Amygdala (tissue), 56 donors: ENCODE measurements at places on chromosomes 3 and 15.

DNA sequence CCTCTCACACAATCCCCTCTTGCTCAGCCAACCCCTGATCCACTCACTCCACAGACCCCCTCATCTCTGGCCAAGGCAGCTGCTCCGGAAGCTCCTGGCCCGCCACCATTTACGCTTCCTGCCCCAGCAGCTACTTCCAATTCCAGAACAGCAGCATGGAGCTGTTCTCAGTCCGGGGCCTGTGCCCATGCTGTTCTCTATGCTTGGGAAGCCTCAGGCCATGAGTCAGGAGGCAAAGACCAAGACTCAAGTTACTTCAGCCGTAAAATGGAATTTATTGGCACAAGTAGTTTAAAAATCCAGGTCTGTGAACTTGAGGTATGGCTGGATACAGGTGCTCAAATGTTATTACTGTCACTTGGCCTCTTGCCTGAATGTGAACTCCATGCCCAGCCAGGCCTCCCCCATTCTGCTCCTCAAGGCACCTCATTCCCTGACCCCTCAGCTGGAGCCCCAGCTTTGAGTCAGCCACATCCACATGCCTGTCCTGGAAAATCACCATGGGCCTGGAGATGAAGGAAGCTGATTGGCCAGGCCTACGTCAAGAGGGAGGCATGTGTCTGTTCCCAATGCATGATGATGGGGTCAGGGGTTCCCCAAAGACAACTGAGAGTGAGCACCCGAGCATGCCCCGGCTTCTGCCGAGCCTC is 31.4 kb upstream of the CACNA2D2 start:
- no peak for DNase-seq

DNA sequence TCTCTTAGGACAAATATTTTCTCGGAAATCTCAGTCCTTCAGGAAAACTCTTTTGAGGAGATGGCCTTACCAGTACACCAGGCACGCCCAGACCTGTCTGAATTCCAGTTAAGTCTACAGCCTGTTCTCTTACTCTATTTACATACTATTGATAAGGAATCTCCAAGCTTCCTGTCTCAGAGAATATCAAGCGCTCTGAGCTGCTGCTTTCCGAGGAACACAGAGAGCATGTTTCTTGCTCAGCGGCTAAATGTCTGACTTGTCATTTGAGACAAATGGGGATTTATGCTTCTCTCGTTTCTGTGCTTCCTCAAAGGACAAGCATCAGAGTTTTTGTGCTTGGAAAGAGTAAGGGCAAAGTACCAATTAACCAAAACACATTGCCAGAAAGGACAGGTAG is 112.4 kb upstream of the CCDC54 start:
- no peak for DNase-seq

DNA sequence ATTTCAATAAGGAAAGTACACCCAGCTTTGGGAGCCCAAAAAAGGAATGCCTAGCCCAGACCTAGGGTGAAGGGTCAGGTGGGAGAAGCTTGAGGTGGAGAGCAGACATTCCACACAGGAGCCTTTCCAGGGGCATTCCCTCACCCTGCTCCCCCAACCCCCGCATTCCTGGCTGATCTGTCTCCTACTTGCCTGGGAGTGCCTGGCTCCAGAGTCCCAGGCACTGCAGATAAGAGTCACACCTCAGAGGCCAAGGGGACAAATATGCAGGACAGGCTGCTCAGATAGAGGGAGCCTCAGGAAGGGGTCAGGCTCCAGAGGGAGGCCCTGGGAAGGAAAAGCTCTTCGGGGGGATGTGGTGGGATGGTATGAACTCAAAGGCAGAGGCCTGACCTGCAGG is 20.8 kb upstream of the HCN4 start:
- DNase-seq, result no peak

- no peak for DNase-seq
Observed at GRCh38 chr15:34126522-34126921, 24.6 kb downstream of the PGBD4 start.

DNA sequence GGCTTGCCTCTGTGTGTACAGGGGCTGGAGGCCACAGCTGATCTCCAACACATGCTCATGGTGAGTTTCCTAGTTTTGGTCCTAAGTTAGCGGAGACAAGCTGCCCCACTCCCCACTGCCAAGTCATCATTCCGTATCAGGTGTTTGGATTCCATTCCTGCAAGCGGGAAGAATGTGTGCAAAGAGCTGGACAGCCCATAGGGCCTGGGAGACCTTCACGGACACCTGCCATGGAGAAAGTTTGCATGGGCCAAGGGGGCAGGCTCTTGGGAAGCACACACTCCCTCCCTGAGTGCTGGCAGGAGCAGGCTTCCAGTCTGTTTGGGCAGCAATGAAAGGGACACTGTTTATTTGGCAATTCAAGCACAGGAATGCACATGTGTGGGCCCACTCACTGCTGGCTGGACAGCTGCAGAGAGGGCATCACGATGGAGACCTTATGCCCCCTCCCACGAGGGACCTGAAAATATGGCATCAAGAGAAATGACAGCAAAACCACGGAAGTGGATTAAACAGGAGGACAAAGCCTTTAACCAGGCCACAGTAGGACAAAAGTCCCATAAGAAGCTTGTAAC is 149.7 kb downstream of the KLF13 start:
- DNase-seq, result no peak

DNA sequence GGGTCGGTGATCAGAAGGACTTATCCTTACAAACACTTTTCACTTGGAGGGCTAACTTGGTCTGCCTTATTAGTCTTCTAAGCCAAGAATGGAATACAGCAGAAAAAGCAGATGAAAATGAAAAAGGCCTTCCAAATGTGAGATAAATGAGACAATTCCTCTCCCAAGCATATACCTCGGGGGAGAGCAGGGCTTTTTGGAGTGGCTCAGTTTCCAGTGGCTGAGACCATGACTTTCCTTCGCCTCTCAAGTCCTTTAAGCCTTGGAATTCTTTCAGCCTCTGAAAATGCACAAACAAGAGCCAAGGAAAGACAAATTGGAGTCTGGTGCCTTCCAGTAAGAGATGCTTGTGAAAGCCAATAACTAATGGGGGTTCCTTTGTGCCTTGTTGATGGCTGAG is 130.9 kb downstream of the DTWD1 start:
- no peak for DNase-seq

DNA sequence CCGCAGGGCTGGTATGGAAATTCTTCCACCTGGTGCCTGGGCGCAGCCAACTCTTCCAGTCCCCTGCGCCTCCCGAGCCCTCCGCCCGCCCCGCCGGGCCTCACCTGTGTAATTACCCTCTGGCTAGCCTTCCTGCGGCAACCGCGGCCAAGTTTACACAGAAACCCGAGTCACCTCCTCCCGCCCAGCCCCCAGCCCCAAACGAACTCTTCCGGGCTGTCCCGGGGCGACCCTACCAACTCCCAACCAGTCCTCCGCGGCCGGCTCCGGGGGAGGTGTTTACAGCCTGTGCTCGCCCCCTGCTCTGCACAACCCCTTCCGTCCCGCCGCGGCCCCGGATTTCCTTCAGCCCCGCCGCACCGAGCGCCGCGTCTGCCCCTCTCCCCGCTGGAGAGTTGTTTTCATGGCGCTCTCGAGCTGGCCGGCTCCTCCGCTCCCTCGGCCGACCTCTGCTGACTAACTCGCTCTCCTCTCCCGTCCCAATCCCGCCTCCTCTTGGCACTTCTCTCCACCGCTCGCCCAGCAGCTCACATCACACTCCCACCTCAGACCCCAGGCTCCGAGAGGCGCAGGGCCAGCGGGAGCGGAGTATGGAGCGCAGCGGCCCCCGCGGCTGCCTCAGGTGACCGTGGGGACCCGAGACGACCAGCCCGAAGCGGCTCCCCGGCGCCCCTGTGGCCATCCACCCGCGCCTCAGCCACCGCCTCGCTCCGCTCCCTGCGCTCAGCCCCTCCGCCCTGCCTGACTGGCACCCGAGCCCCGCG is 538 bp downstream of the ATOSA start:
- DNase-seq, result no peak

GRCh38 chr3:183428447-183429211 is at the start of gene MCF2L2:
Gene MCF2L2, minus strand, starts transcription at chr3:183428619. Its CDS starts 642 bp downstream, at chr3:183427977.
- DNase-seq, result peak; percentile 41

- DNase-seq, result no peak
Observed at GRCh38 chr3:1734494-1735122, 364.1 kb upstream of the CNTN4 start.

GRCh38 chr3:29064085-29064484 is 216.8 kb upstream of the RBMS3 start:
- no peak for DNase-seq

- no peak for DNase-seq
Observed at GRCh38 chr3:192417017-192417416, 310.3 kb downstream of the FGF12 start.

DNA sequence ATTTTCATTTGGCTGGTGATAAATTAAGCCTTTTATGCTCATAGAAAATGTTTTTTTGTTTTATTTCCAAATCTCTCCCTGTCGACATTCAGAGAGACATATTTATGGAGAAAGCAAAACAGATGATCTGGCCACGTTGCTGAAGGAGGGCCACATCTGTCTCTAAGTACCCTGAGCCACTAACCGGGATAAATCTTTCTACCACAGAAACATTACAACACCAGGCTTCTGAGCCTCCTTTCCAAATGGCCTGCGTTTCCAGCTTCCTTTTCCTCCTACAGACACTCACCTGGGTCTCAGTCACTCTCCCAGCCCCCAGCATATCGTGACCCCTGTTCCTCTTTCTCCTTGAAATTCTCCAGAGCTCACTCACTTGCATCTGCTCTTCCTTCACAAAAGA is 161.0 kb downstream of the ARRDC4 start:
- DNase-seq, result no peak

DNA sequence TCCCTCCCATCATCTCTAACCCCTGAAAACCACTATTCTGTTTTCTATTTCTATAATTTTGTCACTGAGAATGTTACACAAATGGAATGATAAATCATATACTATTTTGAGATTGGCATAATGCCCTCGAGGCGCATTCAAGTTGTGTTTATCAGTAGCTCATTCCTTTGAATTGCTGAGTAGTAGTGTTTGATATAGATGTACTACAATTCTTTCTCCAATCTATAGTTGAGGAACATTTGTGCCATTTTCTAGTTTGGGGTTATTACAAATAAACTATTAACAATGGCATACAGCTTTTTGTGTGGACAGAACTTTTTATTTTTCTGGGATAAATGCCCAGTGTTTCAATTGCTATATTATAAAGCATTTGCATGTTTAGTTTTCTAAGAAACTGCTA is 86.0 kb downstream of the CCR1 start:
- no peak for DNase-seq

GRCh38 chr3:115218859-115219258 is 71.8 kb upstream of the ZBTB20 start:
- DNase-seq, result no peak

- DNase-seq, result no peak
Observed at GRCh38 chr3:64368257-64369020, 143.2 kb upstream of the PRICKLE2 start.

DNA sequence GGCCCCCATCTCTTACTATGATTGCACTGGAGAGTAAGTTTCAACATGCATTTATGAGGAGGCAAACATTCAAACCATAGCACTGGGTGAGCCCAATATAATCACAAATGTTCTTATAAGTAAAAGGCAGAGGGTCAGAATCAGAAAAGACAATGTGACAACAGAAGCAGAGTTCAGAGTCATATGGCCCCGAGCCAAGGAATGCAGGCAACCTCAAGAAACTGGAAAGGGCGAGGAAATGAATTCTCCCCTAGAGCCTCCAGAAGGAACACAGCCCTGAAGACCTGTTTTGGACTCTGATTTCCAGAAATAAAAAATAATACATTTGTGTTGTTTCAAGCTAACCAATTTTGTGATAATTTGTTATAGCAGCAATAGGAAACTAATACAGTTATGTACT is 81.3 kb upstream of the ABI3BP start:
- no peak for DNase-seq

DNA sequence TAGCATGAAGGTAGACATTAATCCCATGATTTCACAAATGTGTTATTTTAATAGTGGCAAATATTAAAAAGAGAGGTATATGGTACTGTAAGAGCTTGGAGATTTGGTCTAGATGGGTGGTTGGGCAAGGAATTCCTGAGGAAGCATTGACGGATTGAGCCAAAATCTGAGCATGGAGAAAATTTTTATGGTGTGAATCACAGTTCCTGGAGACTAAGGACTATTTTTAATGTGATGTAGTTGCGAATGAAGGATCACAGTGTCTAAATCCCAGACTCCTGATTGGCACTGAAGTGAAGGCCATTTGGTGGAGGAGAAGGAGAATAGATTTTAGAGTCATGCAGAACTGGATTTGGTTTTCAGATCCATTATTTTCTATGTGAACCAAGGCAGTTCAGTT is 188.7 kb upstream of the FEZF2 start:
- DNase-seq, result no peak

GRCh38 chr3:135106445-135106844 is 311.4 kb downstream of the EPHB1 start:
- no peak for DNase-seq

GRCh38 chr3:72579191-72579580 is 269.1 kb downstream of the SHQ1 start:
- no peak for DNase-seq

- no peak for DNase-seq
Observed at GRCh38 chr3:188001093-188001492, 152.9 kb upstream of the LPP start.

- DNase-seq, result no peak
Observed at GRCh38 chr3:45537970-45538640, 56.4 kb upstream of the LIMD1 start.

DNA sequence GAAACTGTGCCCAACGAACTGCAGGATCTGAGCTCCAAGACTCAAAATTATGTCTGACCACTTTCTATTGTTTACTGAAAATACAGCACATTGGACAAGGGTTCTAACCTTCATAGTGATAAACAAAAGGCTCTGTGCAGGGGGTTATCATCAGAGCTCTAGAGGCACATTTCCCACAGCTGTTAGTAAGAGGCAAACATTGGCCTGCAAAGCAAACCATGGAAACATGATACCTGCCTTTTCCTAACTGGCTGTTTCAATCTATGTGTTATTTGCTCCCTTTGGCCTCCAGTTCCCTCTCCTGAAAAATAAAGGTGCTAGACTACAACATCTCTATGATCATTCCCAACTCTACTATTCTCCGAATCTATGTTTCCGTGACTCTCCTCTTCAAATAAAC is 159.7 kb upstream of the ARHGEF26 start:
- no peak for DNase-seq

GRCh38 chr3:57792198-57792597 is 36.1 kb downstream of the SLMAP start:
- no peak for DNase-seq

DNA sequence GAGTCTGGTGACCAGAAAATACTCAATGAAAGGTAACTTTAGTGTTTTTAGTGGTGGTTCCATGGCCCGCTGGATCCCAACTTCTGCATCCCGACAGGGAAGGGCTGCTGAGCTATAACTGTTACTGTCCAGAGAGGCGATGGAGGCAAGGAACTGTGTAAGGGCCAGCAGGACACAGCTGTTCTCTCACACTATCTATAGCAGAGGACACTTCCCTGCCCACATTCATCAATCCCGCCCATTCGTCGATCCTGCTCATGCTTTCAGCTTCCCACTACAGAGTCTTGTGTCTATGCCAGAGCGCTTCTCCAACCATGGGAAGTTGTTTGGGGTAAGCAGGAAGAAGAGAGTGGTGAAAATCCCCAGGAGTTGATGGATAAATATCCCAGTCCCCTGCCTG is 8.4 kb downstream of the COLQ start:
- DNase-seq, result no peak
